NCI-H748 treated with DMSO at 0.1 percent for 48 hours (cell line): ENCODE measurements at places on chromosomes 7 and 10.

DNA sequence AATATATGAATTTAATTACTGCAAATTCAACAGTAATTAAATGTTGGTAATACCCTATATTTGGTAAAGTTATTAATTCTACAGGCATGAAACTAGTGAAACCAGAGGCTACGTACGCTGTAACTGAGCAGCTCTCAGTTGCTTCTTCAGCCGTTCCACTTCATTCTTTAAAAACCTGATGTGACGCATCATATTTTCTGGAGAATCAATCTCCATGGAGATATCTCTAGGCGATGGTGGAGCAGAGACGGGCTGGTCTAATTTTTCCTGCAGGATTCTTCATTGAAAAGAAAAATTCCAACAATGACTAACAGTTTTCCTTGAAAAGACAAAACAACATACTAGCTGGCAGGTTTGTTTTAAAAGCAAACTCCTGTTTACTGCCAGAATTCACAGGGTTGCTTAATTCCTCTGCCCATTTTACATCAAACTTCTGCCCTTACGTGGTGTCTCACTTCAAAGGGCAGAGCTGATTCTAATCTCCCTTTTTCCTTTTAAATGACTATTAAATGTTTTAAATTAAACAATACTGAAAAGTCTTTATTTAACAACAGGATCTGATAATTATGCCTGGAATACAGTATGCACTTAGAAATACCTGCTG, 59.4 kb upstream of the MRLN start:
- DNase-seq: no peak

DNA sequence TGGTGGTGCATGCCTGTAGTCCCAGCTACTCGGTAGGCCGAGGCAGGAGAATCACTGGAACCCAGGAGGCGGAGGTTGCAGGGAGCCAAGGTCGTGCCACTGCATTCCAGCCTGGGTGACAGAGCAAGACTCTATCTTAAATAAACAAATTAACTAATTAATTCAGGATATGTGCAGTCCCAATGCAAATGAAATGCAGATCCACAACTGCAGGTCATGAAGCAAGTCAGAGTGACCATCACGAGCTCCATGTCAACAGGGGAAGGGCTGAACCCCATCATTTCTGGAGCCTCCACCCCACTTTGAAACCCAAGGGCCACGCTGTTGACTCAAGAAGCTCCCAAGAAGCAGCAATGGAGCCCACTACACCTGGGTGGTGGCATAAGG, 115.4 kb downstream of the LARP4B start:
- no peak for DNase-seq

- DNase-seq: no peak
Measured at GRCh38 chr10:70555371-70555770, 47.2 kb downstream of the PRF1 start.

GRCh38 chr7:93028610-93029009, 89.2 kb downstream of the SAMD9 start:
- DNase-seq: no peak

DNA sequence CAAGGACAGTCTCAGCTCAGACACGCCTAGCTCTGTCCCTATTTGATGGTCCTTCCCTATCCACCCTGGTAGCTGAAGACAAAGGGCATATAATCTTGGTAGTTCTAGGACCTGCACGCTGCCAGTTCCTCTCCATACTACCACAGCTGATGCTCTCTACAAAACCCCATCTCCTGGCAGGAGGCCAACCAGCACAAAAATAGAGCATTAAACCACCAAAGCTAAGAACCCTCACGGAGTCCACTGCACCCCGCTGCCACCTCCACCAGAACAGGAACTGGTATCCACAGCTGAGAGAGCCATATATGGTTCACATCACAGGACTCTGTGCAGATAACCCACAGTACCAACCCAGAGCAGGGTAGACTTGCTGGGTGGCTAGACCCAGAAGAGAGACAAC, 299.4 kb downstream of the LRRTM3 start:
- no peak for DNase-seq
